ENCODE measurements at places on chromosomes 1 and 21.
A peak's percentile ranks its signal among the peaks of the same experiment; 100 is the strongest.

- no peak for DNase-seq
Observed at GRCh38 chr1:110750562-110750961, 75.8 kb upstream of the KCNA3 start.

DNA sequence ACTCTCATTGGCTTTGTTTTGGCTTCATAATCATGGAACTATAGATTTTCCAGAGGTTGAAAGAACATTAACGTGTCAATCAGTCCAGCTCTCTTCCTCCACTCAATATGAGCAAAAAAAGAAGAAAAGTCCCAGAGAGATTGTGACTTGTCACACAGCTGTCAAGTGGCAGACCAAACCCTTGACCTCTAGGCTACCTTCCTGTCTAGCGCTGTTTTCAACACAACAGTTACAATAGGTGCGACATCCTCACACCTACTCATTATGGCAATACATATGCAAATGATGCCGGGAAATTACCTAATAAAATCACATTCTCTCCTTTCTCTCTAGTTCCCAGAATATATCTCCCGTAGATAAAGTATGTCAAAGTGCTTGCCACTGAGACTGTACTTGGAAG, 1.1 kb downstream of the WARS2 start:
- DNase-seq = peak; percentile 29

GRCh38 chr1:2451741-2452140, 24.3 kb upstream of the PLCH2 start:
- no peak for DNase-seq

DNA sequence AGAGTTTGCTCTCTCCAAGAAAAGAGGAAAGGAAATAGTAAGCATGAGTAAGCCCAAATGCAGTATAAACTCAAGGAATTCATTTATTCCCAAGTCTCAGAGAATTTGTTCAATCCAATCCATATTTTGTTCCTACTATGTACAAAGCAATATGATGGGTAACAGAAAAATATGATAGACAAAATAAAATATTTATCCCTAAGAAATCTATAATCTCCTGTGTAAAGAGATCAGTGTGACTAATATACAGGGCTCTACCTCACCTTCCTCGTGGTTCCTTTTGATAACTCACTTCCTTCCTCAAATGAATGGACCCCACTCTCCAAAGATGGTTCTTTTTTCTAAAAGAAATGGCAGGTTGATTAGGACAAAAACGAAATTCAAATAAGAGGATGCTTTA, 7.6 kb downstream of the CLSPN start:
- DNase-seq = no peak

- DNase-seq = no peak
Observed at GRCh38 chr1:154953611-154954038, 2.3 kb downstream of the PBXIP1 start.

DNA sequence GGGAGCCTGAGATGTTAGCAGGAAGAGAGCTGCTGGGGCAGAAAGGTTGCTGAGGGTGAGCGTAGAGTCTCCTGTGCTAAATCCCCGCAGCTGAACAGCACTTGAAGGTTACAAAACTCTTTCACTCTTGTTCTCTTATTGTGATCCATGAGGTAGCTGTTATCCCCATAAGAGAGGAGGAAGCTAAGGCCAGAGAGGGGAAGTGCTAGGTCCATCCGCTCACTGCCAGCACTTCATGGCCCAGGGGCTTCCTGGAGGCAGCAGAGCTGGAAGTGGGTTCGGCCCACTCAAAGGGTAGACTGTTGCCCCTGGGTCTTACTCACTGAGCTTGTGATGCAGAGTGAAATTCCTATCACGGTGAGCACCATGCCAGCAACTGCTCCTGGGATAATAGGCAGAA, 5.6 kb downstream of the TMEM234 start:
- no peak for DNase-seq

GRCh38 chr1:204146965-204147364, 4.9 kb downstream of the ETNK2 start:
- DNase-seq = no peak

GRCh38 chr1:172980456-172980855, 70.3 kb downstream of the TNFSF18 start:
- DNase-seq = no peak

- DNase-seq = no peak
Observed at GRCh38 chr1:117295001-117295400, 72.2 kb upstream of the MAN1A2 start.

DNA sequence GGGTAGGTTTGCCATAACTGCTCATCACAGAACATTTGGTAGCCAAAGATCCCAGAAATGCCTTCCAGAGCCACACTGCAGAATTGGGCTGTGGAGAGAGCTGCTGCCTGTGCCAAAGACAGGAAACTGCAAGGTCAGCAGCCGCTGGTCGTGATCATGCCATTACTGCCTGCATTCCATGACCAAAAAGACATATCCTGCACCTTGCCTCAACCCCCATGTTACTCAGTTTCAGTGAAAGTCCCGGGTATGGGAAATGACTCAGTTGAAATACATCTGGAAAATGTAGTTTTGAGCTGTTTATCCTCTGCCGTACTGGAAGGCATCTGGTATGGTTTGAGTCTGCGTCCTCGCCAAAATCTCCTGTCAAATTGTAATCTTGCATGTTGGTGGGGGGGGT, 161.7 kb downstream of the FCRL5 start:
- no peak for DNase-seq

GRCh38 chr1:229220163-229220846, 50.6 kb upstream of the RAB4A start:
- no peak for DNase-seq

DNA sequence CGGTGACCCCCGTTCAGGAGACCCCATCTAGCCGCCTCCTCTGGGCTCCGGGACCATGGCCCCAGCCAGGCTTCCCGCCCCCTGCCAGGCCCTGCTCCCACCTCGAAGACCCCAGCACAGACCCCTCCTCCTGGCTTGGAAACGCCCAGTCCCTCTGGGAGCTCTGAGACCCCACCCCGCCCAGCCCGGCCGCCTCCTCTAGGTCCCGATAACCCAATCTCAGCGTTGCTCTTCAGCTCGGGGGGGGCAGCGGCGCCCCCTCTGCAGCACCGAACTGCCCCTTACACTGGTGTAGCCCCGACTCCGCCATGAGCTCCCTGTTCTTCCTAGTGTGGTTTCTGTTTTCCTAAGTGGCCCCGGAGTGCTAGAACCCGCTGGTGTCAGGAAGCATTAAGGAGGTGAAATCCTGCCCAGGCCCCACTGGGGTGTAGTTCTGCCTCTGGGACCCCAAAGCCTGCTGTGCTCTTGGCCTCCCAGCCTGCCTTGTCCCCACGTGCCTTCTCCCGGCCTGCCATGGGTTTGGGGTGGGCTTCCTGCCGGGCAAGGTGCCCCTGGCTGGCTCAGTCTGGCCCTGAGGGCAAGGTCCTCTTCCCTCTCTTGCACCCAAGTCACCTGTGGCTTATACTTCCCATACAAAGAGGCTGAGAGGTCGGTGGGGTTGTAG, 10.7 kb upstream of the MMEL1 start:
- DNase-seq = no peak

DNA sequence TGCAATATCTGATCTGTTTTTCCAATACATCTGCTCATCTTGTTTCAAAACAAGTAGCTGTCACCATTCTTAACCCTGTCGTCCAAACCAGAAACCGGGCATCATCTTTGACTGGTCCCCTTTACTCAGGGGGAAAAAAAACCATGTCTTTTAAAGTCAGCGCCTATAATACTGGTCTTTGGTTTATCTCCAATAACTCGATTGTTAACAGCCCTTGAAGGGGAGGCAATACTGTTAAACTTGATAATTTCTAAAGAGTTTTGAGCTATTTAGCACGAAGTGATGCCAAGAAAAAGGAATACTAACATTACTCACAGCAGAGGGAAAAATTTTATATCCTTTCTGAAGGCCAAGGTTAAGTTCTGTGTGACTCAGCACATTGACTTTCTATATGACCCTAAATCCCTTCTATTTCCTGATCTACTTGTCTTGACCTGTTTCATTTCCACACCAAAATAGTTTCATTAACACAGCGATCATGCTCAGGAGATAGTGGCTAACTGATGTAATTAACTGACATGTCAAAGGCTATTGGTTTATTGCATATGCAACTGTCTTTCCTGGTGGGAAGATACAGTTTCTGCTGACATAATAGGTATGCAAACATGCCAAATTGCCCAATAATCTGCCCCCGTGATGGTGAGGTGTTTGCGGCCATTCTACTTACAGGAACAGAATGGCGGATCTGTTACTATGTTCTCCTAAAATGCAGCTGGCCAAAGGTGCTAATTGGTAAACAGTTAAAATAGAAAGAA, 59.1 kb downstream of the NFIA start:
- DNase-seq = peak; percentile 59

DNA sequence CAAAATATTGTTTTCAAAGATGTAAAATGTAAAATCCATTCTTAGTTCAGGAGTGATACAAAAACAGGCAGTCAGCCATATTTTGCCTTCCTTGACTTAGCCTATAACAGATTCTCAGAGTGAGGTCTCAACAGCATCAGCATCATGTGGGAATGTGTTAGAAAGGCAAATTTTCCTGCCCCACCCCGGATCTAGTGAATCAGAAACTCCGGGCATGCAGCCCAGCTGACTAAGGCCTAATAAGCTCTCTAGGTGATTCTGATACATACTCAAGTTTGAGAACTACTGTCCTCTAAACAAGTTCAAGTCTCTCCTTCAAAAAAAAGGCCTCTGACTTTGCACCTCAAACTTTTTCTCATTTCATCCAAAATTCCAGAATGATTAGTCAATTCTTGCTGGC, 46.9 kb upstream of the PRRC2C start:
- DNase-seq = peak; percentile 24

- no peak for DNase-seq
Observed at GRCh38 chr21:46093668-46094400, 4.1 kb upstream of the COL6A2 start.

GRCh38 chr1:201396861-201397464, 2.2 kb downstream of the LAD1 start:
- peak; percentile 87 for DNase-seq

GRCh38 chr1:156898161-156898566, 4.6 kb downstream of the PEAR1 start:
- DNase-seq = no peak

DNA sequence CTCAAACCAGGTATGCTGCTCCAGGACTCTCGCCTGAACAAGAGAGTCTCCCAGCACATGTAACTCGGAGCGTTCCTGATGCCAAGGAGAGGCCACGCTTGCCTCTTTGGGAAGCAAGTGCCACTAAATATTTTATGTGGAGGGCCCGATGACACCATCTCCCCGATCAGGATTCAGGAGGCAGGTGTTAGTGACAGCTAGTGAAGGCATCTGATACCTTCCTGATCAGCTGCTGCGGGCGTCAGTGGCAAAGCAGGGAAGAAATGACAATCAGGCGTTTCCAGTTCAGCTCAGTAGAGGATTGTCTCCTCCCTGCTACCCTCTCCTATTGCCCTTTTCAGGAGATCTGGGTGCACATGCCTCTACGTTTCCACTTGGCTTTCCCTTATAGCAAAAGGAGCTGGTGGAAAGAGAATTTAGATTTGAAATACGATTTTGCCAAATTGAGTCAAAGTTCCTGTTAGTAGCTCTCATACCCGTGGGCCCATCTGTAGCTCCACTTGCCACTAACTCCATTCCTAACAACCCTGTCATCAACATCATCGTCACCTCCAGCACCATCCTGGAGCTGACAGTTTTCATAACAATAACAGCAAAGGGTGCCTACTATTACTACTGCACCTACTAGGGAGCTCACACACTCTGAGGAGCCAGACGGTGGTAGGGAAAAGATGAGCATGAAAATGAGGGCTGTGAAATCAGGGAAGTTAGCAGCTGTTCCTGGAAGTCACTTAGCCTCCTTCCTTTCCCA, 21.6 kb downstream of the PLXNA2 start:
- DNase-seq = no peak

GRCh38 chr21:18951271-18952038, 547.9 kb upstream of the TMPRSS15 start:
- peak; percentile 42 for DNase-seq

DNA sequence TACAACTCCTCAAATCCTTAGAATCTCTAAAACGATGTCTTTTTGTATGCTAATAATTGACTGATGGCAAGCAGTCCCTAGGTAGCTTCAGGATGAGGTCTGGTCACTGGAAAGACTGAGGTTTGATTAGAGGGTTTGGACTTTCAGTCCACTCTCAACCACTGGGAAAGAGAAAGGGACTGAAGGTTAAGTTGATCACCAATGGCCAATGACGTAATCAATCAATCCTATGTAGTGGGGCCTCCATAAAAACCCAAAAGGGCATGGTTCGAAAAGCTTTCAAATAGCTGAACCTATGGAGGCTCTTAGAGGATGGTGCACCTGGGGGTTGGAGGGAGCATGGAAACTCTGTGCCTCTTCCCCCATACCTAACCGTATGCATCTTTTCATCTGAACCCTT, 39.6 kb upstream of the DNASE2B start:
- DNase-seq = no peak

DNA sequence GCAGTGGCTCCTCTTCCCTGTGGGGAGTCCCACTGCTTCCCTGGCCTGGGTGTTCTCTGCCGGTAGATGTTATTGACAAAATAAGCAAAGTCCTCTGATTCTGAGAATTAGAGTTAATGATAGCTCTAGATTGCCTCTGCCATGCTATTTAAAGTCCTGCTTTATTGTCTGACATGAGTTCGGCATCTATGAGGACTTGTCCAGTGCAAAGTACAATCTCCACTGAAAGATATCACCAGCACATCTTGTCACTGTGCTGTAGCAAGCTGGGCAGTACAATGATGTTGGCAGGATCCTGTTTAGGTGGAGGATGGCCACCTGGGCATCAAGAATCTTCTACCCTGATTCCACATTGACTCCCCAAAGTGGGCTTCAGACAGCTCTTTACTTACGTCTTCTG, 54.0 kb upstream of the ATP5PO start:
- no peak for DNase-seq

GRCh38 chr1:199817266-199817665, 210.2 kb upstream of the NR5A2 start:
- DNase-seq = no peak

DNA sequence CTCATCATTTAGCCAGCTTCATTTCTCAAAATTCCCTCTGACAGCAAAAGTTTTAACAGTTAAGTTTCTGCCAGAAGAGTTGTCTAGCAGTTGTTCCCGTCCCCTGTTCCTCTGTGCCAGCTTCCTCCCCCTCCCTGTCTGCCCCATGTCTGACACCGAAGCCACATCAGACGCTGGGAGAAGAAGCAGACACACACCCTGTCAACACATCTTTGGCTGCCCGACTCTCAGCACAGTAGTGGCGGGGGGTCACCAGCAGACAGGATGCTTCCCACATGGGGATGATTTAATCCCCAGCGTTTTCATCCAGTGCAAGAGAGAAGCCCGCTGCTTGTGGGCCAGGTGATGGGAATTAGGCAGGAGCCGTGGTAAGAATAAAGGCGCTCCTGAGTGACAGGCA, 379.4 kb upstream of the RUNX1 start:
- no peak for DNase-seq

DNA sequence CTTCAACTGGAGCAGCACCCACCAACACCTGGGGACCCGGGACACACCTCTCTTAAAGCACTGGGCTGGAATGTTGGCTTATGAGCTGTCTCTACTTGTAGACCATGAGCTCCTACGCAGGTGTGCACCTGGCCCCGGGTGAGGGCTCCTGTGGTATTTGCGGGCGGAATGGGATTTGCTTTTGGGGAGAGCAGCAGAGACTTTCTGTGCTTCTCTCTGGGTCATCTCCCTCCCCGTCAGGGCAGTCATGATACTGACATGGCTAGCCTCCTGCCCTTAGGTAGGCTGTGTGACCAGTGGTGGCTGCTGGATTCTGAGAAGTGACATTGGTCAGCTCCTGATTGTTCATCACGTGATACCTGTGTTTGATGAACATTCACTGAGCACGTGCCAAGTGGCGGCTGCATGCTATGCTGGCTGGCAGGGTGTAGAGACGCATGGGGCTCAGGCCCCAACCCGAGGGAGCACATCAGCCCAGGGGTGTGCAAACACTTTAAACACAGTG, 9.0 kb upstream of the ZBTB21 start:
- DNase-seq = no peak

- peak; percentile 30 for DNase-seq
Observed at GRCh38 chr1:14626869-14627607, 28.6 kb downstream of the KAZN start.

Measured in colonic mucosa (tissue), 4 donors.